ENCODE measurements at places on chromosomes 4 and X.
A peak's percentile ranks its signal among the peaks of the same experiment; 100 is the strongest.

DNA sequence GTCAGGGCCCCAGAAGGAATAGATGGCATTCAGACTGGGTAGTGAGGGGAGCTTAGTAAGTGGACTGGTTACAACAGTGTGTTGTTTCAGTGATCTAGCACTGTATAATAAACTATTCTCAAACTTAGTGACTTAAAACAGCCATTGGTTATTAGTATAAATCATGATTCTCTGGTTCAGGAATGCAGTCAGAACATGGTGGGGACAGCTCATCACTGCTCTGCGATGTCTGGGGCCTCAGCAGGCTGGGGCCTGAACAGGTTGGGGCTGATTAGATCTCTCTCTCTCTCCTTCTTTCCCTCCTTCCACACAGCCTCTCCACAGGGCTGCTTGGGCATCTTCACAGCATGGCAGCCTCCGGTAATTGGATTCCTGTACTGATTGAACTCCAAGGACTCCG, 160.4 kb downstream of the GATB start:
- no peak for DNase-seq

- no peak for DNase-seq
Observed at GRCh38 chr4:5897674-5898073, 4.8 kb upstream of the CRMP1 start.

- no peak for DNase-seq
Observed at GRCh38 chrX:8548446-8548845, 83.8 kb downstream of the VCX3B start.

DNA sequence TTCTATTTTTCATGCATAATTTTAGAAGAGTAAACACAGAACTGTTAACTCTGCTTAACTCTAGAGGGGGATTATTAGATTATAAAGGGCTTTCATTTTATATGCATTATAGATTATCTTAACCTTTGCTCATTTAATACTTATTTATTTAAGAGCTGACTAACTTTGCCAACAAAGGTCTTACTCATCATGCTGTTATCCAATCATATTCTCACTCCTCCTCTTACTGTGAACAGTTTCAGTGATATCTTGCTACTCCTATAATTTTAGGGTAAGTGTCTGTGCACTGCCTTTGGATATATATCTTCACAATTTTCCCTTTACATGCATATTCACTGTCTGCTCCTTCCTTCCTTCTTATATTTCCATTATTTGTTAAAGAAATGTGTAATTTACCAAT, 1814.9 kb downstream of the STIM2 start:
- DNase-seq: no peak

- DNase-seq: no peak
Observed at GRCh38 chrX:4690521-4690920, 977.1 kb upstream of the PRKX start.

DNA sequence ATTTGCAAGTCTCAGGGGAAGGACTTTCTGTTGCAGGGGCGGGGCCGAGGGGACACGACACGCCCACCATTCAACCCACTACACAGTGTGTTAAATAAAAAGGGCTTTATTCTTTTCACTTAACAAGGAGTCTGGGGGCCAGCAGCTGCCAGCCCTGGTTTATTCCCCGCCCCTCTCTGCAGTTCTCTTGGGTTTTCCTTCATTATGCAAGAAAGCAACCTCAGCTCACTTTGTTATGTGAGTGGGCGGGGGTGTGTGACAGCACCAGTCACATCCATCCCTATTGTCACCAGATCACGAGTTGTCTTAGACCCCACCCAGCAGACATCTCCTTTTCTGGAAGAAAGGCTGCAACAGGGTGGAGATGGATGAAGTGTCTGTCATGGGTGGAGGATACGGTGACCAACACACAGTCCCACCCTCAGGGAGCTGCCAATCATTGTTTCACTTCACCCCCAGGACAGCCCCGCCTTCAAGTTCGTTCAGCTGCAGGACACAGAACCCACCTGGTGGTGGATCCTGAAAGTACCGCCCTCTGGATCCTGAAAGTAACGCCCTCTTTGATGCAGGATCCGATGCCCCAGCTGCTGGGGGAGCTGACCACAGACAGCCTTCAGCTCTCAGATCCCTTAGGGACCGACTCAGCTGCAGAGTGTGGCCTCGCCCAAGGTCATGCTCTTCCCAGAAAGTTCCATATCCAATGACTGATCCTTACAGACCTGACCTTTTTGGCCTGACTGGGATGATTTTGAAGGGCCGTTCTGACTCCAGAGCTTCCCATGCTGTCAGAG, 79.6 kb downstream of the SMIM20 start:
- no peak for DNase-seq

DNA sequence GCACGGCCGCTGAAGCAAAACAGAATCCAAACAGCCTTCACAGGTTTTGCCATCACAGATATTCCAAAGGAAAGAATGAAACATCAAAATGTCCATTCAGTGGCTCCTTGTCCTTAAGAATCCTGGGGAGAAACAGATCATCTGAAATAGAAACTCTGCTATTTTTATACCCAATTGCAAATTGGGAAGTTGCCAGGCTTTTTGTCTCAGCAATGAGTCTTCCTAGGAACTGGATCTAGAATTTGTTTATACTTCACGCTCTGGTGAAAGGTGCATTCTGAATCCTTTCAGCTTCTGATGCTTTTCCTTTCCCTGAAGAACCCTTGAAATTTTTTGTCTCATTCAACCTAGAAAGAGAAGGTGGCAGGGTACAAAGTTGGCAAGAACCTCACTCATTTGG, 218.9 kb downstream of the FBXW7 start:
- DNase-seq: no peak

DNA sequence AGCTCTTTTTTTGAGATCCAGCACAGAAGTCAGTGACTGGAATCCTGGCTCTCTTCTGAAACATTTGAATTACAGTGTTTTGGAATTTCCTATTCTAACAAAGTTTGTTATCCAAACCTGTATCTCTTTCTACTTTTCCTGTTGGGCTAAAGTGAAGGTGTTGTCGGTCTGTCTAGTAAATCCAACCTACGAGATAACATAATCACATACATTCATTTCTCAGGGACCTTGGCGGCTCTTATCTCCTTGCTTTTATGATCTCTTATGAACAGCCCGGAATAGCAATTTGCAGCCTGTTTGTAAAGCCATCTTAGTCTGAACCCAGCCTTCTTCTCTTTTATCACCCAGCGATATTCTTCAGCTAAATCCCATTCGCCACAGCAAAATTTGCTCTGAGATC, 14.5 kb downstream of the PPARGC1A start:
- DNase-seq: no peak

- no peak for DNase-seq
Observed at GRCh38 chr4:101156619-101157310, 190.6 kb downstream of the PPP3CA start.

DNA sequence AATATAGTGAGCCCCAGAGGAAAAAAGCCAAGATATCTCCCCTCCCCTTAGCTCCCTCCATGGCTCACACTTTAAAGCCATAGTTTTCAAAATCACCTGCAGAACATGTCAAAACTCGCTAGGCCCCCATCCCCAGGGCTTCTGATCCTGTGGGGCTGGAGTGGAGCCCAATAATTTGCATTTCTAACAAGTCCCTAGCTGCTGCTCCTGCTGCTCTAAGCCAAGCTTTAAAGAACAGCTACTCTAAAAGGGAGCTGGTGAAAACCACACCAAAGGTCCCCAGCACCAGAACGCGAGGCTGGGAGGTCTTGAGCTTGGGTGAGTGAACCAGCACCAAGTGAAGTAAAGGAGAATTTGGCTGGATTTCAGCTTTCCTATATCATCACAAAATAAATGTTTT, 237.1 kb downstream of the ZNF674 start:
- peak; percentile 3 for DNase-seq

DNA sequence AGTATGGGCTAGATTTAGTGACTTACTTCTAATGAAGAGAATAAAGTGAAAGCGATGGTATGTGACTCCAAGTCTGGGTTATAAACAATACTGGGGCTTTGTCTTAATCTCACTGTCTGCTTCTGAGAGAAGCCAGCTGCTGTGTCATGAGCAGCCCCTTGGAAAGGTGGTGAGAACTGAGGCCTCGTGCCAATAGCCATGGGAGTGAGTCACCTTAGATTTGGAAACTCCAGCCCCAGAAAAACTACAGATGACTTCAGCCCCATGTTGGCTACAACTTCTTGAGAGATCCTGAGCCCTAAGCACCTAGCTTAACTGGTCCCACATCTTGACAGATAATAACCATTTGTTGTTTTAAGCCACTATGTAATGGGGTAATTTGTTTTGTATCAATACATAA, 77.6 kb downstream of the CWH43 start:
- no peak for DNase-seq

GRCh38 chr4:20255823-20256222, 4.1 kb downstream of the SLIT2 start:
- DNase-seq: no peak

GRCh38 chr4:139735381-139736273, 70.0 kb downstream of the MGST2 start:
- peak; percentile 3 for DNase-seq

DNA sequence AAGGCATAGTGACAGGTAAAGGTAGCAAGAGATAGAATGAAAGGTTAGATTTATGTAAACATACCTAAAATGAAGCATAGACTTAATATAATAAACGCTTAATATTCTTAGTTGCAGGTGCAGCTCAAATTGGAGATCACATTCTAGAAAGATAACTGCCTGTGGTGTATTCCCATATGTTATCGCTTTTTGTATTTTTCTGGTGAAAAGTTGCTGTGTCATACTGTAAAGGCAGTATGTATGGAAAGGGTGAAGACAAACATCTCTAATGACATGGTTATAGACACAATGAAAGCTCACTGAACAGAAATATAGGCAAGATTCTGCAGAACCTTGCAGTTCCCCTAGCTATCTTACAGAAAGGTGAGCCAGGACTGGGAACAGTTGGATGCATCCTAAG, 240.3 kb downstream of the DCLK2 start:
- DNase-seq: no peak

- DNase-seq: no peak
Observed at GRCh38 chr4:101954975-101955678, 164.6 kb downstream of the BANK1 start.

- no peak for DNase-seq
Observed at GRCh38 chr4:187767158-187767557, 228.4 kb upstream of the ZFP42 start.

GRCh38 chrX:119374736-119375135, 24.4 kb upstream of the SLC25A43 start:
- no peak for DNase-seq

DNA sequence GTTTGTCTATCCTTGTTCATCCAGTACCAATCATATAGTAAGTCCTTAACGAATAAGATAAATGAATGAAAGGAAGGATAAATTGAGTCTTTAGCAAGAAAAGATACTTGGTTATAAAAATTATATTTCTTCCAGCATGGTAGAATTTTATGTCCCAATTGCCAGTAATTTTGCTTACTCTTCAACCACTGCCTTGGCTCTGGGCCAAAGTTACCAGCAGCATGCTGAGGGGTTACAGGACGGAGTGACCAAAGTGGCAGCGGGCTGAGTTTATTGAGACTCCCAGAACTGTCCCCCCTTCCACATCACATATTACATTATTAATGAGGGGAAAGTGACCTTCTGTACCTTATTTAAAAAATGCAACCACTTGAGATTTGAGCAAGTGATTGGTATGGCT, 121.7 kb downstream of the RASGEF1B start:
- no peak for DNase-seq

DNA sequence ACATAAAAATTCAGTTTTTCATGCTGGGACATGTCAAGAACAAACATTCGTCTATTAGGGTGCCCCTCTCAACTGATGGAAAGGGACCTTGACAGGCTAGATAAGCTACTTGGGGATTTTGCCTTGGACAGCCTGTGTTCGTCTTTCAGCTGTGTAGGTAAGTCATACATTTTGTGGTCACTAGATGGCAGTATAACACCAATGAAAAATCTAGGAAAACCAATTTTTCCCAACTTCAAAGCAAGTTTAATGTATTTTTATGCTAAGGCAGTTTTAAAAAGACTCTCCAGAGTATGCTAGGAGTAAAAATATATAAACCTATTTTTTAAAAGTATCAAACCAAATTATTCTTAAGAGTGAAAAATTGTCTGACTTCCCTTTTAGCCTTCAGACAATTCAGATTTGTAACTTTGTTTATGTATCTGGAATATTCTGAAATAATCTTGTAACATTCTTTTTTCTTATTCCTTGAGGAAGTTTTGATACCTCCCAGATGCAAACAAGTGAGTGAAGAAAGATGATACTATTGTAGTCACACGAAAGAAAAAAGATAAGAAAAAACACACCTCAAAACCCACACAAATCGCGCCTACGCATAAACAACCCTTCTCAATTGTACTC, 158.3 kb downstream of the CPE start:
- no peak for DNase-seq

DNA sequence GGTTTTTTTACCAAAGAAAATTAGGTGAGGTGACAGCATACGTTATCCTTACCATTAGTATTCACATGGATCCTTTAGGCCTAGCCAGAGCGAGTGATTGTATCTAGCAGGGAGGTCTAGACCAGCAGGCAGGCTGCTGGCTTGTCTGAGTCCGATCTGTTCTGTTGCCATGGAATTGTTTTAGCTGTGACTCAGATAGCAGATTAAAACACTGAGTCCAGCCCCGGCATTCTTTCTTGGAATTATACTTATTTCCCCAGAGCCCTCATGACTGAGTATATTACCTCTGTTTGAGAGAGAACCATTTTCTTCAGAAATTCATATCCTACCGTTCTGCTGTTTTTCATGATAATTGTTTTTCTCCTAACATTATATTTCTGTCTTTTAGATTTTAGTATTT, 37.4 kb downstream of the OCRL start:
- DNase-seq: no peak

DNA sequence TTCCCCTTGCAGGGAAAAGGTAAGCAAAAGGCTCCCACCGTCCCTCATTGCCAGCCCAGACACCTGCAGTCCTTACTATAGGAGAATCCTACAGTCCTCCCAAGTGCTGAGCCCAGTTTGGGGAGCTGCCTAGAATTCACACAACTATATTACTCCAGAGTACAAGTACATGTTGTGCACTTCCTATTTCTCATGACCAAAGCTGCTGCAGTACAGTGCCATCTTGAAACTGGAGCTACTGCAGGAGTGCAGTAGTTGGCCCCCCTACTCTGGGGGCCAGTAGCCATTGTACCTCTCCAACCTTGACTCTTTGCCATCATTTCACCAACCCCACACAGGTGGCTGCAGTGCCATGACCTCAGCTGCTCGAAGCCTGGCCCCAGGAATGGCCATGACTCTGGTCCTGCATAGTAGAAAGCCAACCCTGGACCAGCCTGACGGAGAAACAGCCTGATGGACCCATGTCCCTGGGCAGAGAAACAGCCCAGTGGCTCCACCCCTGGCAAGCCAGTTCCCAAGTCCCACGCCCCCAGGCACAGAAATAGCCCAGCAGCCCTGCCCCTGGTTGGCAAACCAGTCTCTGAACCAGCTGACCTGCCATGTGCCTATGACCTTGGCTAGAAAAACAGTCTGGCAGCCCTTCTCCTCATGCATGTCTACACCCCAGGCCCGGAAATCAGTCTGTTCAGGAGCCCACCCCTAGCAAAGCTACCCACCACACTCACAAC, 51.9 kb downstream of the PHKA1 start:
- DNase-seq: no peak

- no peak for DNase-seq
Observed at GRCh38 chr4:182338063-182338462, 94.9 kb downstream of the TENM3 start.

DNA sequence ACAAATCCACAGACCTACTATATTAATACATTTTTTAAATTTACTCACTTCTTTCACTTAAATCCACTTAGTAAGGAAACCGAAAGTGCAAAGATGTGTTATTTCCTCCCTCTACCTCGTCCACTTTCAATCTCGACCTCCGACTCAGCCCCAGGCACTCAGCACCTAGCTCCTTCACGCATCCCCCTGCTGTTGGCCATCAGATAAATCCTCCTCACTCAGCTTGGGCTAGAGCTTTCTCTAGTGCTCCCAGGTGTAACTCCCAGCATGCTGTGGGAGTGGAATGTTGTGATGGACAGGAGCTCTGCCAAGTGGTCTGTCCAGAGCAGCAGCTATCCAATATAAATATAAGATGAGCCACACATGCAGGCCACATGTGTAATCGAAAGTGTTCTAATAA, 26.7 kb upstream of the TEC start:
- no peak for DNase-seq
